ENCODE measurements at places on chromosomes 3 and 15. TPM values are rescaled to one million over a fixed set of nuclear protein-coding genes. Genes with fewer than 3 reads are reported as not detected.
A peak's percentile ranks its signal among the peaks of the same experiment; 100 is the strongest.

DNA sequence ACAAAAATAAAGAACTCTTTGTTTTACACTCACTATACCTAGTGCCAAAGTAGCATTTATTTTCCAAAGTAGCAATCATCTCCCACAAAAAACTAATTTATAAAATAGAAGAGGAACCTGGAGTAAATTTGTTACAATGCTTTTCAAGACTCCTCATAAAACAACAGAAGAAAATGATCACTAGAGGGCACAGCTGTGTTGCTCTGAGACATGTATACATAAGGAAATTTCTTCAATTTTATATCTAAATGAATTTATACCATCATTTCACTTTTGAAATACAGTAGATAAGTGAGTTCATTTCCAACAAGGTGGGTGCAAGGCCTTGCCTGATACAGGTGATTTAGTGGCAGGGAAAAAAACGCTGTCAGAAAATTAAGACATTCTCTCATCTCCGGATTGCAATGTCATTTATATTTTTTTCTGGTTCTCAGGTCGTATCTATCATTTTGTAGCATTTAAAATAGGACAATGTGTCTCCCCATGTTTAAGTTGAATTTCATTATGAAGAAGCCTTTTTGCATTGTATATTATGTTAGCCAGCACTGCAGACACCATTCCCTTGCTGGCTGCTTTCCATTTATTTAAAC lies 25.3 kb upstream of the ARHGEF26 start:
- DNase-seq, result peak; percentile 23

DNA sequence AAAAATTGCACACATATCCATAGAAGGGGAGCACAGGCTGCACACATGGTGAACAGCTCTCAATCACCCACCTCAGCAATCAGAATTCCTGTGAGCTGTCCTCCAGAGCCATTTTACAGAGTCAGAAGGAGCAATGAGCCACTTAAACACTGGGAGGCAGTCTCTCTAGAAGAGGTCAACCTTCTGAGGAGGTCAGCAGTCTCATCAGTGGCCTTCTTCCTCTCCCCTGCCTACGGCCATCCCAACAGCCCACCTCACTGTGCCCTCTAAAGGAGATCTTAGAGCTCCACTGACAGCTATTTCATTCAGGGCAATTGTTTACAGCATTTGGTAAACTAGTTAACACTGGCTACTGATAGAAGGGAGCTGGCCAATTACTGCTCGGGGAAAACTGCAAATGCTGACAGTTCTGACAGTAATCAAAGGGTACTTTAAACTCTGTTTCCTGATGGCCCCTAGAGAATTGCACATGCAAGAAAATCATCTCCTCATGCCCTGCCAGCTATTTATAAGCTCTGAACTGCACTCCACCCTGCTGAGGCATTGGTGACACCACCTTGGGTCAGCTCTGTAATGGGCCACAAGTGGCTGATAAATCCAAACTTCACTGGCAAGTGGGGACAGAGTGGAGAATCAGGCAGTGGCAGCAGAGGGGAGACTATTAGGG lies 42.1 kb upstream of the TSPAN3 start:
- DNase-seq, result no peak

- DNase-seq, result no peak
These were observed 33.5 kb downstream of the MYL3 start for GRCh38 chr3:46829699-46830208.

- DNase-seq, result no peak
These were observed 1.8 kb downstream of the LIMD1 start for GRCh38 chr3:45596290-45596791.

DNA sequence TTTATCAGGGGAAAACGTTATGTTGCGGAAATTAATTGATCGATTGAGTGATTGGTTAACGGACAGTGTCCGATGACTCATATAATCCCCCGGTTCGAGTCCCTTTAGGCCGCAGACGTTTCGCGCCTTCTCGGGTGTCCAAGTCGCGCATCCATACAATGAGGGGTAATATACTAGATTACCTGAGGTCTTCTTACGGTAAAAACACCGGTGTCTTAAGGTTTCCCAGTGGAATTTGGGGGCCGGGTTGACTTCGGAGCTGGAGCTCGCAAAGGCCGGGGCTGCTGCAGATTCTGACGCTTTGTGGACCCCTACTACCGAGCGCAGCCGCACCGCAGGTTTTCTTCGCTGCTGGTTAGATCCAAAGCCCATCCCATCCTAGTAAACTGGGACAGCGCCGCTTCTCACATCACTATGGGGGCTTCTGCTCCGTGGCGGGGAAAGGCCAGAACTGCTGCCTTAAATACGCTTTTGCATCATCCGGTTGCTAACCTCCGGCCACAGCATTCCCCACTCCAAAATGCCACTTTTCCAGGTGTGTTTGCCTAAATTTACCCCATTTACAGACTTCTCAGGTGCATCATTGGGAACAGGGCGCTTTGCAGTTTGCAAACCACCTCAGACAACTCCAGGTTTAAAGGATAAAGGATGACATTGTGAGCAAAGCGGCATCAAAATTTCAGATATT lies 858 bp upstream of the SACM1L start:
- no peak for DNase-seq

- DNase-seq, result no peak
These were observed 69.6 kb upstream of the THBS1 start for GRCh38 chr15:39511000-39511915.

- DNase-seq, result no peak
These were observed 2.8 kb upstream of the RHCG start for GRCh38 chr15:89499156-89499555.

Gene ZBTB47
- polyA plus RNA-seq, result 13.1 TPM
